ENCODE measurements at places on chromosomes 5 and 9.

- no peak for DNase-seq
Measured at GRCh38 chr9:12784461-12785259, 9.8 kb downstream of the LURAP1L start.

DNA sequence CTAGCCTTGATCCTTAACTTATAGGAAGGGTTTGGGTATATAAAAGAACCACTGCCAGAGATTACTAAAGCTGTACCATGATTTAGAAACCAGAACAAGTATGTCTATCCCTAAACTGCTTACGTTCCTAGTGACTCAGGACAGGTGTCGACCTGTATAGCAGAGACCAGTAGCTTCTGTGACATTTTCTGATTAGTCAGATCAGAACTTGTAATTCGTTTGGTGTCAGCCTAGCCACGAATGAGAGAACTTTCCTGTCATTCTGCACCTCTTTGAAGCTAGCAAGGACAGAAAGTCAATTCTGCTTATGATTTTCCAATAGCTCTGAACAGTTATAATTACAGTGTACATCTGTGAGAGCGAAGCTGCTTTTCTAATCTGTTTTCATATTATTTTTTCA, 39.5 kb downstream of the PRKACG start:
- DNase-seq, result no peak

DNA sequence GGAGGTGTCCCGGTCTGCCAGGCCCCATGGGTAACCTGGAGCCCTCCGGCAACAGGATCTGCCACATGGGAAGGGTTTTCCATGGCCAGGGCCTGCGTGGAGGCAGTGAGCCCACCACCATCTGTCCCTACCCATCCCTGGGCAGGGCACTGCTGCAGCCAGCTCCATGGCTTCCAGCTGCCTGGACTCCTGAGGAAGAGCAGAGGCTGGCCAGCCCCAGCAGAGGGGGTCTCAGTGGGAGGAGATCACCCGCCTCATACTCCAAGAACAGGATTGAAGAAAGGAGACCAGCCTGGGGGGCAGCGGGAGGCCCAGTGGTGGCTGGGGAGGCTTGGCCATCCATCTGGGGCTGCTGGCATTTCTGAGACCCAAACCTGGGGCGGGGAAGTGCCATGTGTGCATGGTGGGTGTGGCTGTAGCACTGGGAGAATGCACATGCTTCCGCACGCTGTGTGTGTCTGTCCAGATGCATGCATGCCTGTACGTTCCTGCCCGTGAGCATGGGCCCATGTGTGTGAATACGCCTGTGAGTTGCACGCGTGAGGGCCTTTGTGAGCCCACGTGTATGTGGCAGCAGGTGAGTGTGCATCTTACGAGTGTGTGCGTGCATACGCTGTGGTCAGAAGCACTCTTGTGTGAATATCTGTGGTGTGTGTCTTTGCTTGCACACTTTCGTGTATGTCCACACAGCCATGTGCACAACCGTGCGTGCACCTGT, 78.5 kb downstream of the LMX1B start:
- no peak for DNase-seq

GRCh38 chr9:4147476-4148230, 152.2 kb downstream of the GLIS3 start:
- DNase-seq, result no peak

DNA sequence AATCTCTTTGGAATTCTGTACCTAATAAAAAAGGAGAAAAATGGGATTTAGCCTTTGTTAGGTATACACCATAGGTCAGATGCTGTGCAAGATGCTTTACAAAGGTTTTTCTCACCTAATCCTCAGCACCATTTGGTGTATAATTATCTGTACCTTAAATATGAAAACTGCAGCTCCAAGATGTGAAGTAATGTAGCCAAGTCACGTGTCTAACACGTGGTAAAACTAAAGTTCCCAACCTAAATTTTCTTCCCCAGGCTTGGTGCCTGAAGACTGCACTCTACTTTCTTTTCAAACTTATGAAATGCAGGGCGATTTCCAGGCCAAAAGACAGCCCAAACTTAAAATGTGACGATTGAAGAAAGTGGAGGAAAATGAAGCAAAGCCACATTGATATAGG, 125.8 kb downstream of the CDH6 start:
- DNase-seq, result no peak

GRCh38 chr5:105475401-105475800, 1912.8 kb upstream of the NUDT12 start:
- no peak for DNase-seq

GRCh38 chr5:123808461-123809380, 296.7 kb downstream of the CSNK1G3 start:
- DNase-seq, result no peak

- no peak for DNase-seq
Measured at GRCh38 chr9:129854588-129855110, 19.4 kb downstream of the USP20 start.

DNA sequence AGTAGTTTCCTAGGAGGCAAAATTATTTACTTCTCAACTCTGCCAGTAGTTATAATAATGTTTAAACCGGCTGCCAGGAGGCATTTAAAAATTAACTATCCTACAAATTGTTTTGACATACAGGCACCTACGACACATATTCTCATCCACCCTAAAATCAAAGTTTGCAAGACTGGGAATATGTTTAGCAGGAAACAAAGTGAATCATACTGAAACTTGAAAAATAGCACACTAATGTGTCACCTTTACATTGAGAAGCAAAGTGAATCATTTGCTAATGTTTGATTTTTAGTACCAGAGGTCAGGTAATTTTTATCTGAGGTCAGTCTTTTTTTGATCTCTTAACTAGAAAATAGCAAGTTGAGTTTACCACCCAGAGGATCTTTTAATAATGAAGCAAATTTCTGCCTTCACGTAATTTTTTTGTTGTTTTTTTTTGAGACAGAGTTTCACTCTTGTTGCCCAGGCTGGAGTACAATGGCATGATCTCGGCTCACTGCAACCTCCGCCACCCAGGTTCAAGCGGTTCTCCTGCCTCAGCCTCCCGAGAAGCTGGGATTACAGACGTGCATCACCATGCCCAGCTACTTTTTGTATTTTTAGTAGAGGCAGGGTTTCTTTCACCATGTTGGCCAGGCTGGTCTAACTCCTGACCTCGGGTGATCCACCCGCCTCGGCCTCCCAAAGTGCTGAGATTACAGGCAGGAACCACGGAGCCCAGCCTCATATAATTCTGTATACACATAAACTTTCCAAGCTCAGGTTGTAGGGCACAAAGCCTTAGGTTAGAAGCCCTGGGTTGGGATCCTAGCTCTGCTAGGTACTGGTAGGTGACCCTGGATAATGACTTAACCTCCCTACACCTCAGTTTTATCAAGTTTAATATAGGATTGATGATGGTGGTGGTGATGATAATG, 124.3 kb downstream of the UGCG start:
- DNase-seq, result no peak

DNA sequence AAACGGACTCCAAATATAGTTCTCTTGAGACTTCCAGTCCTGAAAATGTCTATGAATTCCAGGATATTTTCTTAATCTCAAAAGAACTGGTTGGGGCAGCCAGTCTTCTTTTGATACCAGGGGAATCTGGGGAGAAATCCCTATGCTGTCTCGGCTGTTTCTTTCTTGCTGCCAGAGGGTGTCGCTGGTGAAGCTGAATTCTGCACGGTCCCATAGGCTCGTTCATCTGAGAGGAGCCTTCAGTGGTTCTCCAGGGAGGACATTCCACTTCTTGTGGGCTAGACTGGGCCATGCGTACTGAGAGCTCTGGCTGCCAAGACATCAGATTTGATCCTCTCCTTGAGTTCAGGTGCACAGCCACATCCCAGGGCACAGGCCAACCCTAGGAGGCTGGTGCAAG, 155.0 kb upstream of the CLINT1 start:
- DNase-seq, result no peak

- DNase-seq, result no peak
Measured at GRCh38 chr5:87081511-87082372, 185.9 kb upstream of the RASA1 start.

GRCh38 chr5:71829206-71829605, 110.1 kb downstream of the CARTPT start:
- DNase-seq, result no peak

GRCh38 chr9:75896193-75896592, 5.7 kb downstream of the PCSK5 start:
- no peak for DNase-seq

- no peak for DNase-seq
Measured at GRCh38 chr9:122258886-122259415, 5.7 kb downstream of the RBM18 start.

- no peak for DNase-seq
Measured at GRCh38 chr9:87108661-87109060, 161.4 kb upstream of the GAS1 start.

DNA sequence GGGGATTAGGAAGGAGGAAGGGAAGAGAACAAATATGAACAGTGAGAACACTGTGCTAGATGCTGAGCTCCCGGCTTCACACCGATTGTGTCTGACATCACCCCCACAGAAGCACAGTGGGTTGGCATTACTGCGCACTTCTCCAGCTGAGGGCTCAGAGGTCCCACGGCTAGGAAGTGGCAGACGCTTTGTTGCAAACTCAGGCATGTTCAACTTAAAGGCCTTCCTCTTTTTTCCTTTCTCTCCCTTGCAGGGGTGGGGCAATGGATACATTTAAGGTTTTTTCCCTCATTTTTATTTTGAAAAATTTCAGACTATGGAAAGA, 15.5 kb upstream of the SHB start:
- no peak for DNase-seq

GRCh38 chr9:87233899-87234455, 263.7 kb upstream of the DAPK1 start:
- no peak for DNase-seq

DNA sequence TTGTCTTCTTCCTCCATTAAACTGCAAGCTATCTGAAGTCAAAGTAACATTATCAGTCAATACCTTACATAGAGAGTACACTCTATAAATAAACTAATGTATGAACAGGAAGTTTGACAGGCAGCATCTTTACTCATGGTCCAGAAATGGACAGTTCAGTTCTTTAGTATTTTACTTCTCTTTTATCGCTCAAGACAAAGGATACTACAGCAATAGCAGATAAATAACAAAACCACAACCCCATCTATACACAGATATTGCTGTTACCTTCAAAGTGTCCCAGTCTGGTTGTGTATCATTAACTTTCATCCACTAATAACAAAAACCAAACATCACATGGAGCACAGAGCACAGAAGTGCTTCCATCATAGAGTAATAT, 46.4 kb downstream of the SEMA5A start:
- DNase-seq, result no peak

DNA sequence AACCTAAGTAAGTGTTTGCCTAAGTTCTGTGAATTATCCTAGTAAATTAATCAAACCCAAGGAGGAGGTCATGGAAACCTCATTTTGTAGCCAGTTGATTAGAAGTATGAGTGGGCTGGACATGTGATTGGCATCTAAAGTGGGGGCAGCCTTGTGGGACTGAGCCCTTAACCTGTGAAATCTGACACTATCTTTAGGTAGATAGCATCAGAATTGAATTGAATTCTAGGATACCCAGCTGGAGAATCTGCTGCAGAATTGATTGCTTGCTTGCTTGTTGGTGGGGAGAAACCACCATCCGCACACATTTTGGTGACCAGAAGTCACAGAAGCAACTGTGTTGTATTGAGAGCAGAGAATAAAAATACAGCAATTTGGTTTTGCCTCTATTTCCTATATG, 97.0 kb downstream of the FBXL7 start:
- DNase-seq, result no peak

- no peak for DNase-seq
Measured at GRCh38 chr9:37215830-37216229, 95.5 kb downstream of the ZCCHC7 start.

- no peak for DNase-seq
Measured at GRCh38 chr5:90184764-90185163, 224.8 kb downstream of the CETN3 start.

DNA sequence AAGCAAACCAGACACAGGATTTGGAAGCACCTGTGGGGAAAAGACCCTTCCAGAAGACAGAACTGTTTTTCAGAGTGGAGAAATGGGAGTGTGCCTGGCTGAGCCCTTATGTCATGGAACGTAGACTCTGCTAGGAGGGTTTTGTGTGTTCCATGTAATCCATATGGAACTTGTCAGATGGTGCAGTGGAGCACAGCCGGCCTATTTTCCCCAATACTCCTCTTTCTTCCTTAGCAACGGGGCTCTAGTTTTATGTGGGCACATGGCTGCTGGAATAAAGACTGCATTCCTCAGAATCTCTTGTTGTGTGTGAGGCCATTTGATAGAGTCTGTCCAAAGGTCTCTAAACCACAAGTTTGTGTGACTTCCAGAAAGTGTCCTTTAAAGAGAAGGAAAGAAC, 284.0 kb downstream of the DRD1 start:
- no peak for DNase-seq

DNA sequence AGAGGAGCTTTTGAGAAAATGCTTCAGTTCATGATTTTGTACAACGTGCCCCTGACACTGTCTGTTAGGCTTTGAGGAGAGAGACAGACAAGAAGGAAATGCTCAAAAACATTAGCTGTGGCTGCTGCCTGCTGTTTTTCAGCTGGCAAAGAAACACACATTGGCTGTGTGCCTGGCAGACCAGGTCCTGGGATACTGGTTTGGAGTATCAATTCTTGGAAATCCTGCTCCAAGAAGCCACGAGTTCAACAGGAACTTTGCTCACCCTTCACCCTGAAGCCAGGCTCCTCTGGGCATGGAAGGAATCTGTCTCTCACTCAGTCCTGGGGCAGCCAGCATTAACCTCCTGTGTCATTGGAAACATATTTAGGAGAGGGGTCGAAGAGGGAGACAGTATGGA, 245.5 kb downstream of the AUH start:
- DNase-seq, result no peak

DNA sequence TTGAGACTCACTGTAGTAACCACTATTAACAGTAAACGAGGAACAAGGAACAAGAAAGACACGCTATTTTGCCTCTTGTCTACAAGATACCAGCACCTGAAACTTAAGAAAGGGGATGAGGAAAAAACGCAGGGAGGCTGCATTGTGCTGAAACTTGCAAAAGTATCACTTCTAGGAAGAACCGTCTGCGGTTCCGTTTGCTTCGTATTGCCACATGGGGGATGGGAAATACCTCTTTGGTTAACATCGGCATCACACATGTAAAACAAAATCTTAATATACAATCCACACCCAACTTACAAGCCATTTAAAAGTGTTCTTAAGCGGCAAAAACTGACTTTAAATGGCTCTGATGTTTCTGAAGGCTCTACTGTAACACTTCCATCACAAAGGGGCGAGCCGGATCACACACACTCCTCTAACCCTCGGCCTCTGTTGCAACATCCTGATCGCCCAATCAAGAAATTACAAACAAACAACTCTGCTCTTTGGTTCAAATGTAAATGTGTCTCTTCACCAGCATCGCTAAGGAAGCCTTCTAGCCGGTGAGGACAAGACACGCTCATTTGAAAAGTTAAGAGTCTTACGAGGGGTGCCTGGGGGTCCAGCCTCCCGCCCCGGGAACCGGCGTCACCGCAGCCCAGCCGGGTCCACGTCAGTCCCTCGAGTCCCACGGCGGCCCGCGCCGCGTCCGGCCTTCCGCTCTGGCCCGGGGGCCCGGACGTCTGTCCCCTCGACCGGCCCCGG, 621 bp downstream of the SEC16A start:
- peak; percentile 3 for DNase-seq

DNA sequence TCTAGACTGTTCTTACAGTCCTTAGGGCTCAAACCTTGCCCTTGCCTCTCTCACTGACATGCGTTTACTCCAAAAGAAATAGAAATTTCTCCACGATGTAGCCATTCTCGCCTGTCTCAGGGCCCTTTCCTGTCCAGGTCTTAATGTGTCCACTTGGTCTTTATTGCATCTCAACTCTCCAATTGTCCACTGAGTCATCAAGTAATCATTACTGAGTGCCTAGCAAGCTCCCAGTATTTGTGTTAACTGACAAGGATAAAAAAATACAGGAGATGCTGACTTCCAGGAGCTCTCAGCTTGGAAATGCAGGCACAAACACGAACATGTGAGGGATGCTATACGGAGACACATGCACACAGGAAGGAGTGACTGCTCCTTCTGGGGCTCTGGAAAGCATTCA, 147.3 kb downstream of the ARSB start:
- no peak for DNase-seq
